NCI-H1417 treated with DMSO at 0.1 percent for 48 hours (cell line): ENCODE measurements at places on chromosomes 4 and X.

DNA sequence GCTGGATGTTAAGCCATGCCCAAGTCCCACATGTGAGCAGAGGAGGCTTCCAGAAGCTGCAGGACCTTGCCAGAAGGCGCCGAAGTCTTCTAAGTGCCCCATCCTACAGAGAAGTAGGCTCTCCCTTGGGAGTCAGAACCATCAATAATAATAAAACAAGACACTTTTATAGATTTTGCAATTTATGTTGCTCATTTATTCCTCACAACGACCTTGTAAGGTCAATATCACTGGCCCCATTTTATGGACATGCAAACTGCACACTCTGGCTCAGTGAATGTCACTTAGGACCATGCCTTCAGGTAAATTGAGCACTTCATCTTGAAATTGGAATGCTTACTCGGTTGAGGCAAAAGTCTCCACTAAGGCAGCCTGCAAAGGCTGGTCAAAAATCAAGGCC lies 170.4 kb downstream of the BCOR start:
- DNase-seq = no peak

- no peak for DNase-seq
Measured at GRCh38 chr4:184513802-184514120, 39.4 kb upstream of the IRF2 start.

DNA sequence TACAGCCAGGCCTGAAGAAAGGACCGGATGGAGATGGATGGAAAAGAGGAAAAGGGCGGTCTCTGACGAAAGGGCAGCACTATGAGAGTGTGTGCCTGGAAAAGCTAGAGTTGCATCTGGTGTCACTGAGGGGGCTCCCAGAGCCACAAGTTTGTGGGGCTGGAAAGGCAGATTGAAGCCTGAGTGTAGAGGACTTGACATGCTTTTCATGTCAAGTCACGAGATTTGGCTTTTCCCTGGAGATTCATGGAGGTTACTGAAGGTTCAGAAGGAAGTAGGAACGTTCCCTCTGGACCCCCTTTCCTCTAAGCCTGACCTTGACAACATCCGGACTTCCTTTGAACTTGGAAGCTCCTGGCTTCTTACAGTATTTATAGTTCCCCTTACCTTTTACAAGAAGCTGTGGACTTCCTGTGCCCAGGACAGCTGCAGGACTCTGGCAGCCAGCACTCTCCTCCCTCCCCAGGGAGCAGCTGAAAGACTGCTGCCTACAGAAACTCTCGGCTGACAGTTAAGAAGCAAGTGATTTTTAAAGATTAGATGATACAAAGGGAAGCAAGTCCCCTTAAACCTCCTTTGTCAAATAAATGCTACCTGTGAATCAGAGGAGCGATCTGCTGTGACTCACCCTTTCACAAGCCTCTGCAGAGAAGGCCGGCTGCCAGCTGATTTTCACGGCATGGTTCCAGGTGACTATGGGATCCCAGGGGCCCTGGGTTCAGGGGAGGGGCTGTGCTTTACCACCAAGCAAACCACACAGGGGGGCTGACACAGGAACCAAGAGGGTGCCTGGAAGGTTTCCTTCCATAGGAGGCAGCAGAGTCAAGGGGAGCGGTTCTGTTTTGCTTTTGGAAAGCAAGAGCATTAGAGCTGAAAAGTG lies 72.9 kb upstream of the STIM2 start:
- no peak for DNase-seq

- no peak for DNase-seq
Measured at GRCh38 chr4:1901127-1901526, 29.9 kb downstream of the NSD2 start.

- DNase-seq = no peak
Measured at GRCh38 chrX:118508635-118509034, 13.0 kb downstream of the DOCK11 start.

- DNase-seq = no peak
Measured at GRCh38 chrX:139581068-139581467, 50.5 kb downstream of the F9 start.

DNA sequence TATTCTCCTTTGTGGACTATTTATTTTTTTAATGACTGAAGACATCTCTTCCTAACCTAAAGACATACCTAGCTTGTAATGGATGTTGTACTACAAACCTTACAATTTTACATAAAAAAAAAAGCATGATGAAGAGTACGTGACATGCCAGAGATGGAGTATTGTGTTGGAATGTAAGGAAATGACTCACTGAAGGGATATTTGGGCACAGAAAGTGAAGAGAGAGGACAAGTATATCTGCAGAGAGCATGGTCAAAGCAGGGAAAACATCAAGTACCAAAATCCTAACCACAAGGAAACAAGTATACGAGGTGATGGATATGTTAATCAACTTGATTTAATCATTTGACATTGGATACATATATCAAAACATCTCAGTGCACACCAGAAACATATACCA lies 1051.4 kb upstream of the PRKX start:
- no peak for DNase-seq

DNA sequence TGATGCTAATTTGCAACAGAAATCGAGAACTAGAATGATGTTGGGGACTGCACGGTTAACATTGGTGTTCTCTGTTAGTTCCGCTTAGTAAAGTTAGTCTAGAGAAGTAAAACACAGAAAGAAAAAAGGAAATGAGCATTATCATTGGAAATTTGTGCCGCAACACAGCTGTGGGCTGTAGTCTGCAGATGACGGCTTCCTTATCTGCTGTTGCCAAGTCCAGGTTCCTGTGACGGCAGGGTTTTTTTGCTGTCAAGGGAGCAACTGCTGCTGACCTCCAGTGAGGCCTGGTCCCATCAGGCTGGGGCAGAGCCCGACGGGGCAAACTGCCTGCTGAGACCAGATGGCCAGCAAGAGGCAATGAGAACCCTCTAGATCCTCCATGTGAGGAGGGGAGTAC lies 38.9 kb upstream of the PHEX start:
- no peak for DNase-seq

DNA sequence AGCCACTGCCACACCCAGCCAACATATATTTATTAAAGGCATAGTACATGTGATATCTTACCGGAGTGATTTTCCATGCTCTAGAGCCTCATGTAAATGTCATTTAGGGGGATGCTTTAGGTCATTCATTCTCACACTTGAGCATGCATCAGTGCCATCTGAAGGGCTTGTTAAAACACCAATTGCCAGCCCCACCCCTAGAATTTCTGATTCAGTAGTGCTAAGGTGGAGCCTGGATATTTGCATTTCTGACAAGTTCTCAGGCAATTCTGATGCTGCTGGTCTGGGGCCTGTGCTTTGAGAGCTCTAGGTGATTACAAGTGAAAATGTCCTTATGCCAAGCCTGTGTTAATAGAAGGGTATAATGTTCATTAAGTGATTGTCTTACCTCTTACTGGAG lies 107.7 kb downstream of the PHEX start:
- no peak for DNase-seq

- DNase-seq = no peak
Measured at GRCh38 chr4:112898357-112899141, 150.9 kb upstream of the ANK2 start.

- no peak for DNase-seq
Measured at GRCh38 chr4:158496030-158496741, 25.5 kb upstream of the RXFP1 start.

DNA sequence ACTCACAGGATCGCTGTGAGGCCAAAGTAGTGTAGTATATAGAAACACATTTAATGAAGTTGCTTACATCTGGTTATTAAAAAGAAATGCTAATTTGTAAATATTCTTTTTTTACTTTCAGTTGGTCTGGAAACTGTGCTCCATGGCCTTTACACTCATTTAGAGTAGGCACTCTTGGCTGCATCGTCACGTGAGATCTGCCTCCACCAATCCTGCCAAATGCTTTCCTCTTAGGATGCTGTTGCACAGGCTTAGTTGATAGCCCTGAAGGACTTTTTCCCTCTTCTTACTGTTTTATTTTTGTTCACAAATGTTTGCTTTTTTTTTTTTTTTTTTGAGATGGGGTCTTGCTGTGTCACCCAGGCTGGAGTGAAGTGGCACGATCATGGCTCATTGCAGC lies 6.3 kb downstream of the CPE start:
- DNase-seq = no peak

DNA sequence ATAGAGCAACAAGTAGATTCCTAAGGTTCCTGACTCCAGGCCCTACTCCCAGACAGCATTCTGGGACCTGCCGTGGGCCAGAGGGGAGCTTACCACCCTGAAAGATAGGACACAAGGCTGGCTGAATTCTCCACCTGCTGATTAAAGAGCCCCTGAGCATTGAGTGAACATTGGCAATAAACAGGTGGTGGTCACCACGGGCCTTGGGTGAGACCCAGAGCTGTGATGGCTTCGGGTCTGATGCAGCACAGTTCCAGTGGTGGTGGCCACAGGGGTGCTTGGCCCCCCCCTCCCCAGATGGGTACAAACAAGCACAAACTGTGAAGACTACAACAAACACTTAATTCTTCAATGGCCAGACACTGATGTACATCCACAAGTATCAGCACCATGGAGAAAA lies 444.6 kb downstream of the GASK1B start:
- no peak for DNase-seq

- DNase-seq = no peak
Measured at GRCh38 chrX:1591863-1592469, 562 bp downstream of the AKAP17A start.

GRCh38 chr4:80608281-80608980 lies 272.9 kb downstream of the CFAP299 start:
- DNase-seq = no peak

- no peak for DNase-seq
Measured at GRCh38 chrX:115602729-115603389, 41.9 kb downstream of the PLS3 start.

DNA sequence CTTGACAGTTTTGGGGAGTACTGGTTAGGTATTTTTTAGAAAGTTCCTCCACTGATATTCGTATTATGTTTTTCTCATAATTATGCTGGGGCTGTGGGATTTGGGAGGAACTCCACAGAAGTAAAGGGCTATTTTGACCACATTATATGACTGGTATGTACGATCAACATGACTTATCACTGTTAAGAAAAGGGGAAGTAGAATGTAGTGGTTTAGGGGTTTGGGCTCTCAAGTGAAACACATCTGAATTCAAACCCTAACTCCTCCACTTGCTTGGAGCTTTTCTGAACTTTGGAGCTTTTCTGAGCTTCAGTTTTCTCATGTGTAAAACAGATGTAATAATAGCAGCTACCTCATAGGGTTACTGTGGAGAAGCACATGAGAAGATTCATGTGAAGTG lies 96.4 kb upstream of the C1GALT1C1 start:
- no peak for DNase-seq

- DNase-seq = no peak
Measured at GRCh38 chrX:24283127-24283794, 30.6 kb downstream of the SUPT20HL2 start.

- DNase-seq = no peak
Measured at GRCh38 chr4:120003193-120003592, 63.5 kb downstream of the MAD2L1 start.

DNA sequence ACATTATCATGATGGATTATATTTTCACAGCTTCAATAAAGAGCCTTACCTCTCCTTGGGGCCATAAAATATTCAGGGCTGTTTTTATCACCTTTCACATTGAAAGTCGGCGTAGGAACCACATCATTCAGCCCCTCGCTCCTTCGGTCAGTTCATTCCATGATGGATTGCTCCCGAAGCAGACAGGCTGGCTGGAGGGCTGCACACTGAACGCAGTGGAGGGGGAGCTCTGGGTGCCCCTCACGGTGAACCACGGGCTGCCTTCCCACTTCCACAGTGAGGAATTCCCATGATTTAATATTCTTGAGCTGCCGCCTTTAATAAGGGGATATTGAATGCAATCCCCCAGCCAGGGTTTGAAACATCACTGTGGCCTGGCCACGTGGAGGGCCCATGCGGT lies 16.0 kb downstream of the PPP2R2C start:
- no peak for DNase-seq

- DNase-seq = no peak
Measured at GRCh38 chr4:72119946-72120345, 88.1 kb downstream of the NPFFR2 start.

DNA sequence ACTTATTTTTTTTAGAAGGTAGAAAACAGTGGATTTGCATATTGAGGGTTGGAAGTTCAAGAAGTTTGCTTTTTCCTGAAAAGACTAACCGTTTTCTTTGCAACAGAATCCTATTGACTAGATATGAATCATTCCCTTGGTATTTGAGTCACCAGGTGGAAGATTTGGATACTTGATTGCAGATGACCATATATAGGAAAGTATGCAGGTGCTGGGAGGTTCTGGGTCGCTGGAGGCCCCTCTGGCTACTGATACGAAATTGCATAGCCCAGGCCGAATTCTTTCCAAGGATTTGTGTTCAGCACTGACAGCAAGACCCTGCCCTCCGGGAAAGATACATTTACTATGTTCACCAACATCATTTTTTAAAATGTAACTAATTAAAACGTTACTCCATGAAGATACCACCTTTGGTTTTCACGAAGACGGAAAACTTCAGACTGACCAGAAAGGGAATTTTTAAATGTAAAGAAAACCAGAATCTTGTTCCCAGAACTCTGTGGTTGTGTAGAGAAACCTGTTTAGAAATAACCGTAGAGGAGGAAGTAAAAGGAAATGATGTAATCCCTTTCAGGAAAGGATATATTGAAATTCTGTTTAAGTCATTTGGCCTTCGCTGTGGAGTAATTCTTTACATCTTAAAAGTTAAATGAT lies 946 bp downstream of the ANXA3 start:
- no peak for DNase-seq

- DNase-seq = no peak
Measured at GRCh38 chrX:130826249-130826648, 76.8 kb downstream of the ENOX2 start.

DNA sequence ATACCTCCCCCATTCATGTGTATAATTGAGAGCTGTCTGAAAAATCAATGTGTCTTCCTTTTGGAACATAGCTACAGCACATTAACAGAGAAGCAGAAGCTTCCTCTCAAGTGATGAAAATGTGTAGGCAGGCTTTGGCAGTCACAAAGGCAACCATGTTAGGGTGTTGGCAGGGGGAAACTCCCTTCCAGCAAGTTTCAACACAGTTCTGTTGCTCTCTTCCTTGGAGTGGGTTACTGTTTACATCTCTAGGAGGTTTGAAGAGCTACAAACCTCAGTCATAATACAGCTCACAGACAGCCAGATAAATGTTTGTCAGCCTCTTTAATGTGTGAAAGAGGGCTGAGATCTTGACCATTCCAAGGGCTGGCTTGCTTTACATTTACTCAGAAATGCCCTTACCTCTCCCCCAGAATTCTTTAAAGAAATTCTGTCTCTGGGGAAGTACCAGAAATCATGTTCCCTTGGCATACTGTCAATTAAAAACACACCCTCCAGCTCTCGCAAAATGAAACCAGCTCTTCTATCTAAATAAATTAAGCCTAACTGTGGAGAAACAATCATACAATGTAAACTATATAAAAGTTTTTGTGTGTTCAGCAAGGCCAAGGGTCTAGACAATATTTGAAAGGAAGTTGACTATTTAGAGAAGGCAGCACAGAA lies 18.9 kb downstream of the ZBTB33 start:
- no peak for DNase-seq

DNA sequence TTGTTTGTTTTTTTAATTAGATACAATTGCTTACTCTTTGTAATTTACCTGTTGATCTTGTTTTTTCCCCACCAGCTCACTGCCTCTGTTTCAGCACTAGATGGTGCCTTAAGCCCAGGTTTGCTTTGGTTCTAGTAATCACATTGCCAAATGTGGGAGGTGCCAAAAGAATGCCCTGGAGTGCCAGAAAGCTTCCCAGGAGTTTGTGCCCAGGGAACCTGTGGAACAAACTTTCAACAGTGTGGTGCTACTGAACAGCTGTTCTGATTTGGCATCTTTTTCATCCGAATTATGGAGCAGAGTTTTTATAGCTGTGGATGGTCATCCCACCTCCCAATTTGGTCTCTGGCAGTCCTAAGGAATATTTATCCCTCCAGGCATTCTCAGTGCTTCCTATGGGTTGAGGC lies 1000.7 kb downstream of the STIM2 start:
- DNase-seq = no peak
